ENCODE measurements at places on chromosomes 16 and 17.

GRCh38 chr17:32958418-32958817 is 30.5 kb downstream of the TMEM98 start:
- DNase-seq, result no peak

GRCh38 chr16:15788846-15789239 is 68.0 kb downstream of the MYH11 start:
- no peak for DNase-seq

GRCh38 chr17:74842599-74843351 is 16.9 kb downstream of the GRIN2C start:
- DNase-seq, result peak; percentile 29

DNA sequence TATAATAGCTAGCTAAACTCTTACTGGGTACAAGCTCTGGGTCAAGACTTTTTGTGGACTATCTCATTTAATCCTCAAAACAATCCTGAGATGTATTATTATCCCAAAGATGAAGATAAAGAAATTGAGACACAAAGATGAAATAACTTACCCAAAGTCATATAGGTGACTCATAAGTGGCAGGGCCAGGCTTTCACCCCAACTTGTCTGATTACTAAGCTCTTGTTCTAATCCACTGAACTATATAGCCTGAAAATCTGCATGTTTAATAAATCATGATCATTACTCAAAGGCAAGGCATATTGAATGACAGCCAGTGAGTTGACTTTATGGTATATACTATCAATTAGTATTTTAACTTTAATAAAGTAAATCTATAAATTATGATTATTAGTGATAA is 77.4 kb downstream of the SKAP1 start:
- DNase-seq, result no peak

DNA sequence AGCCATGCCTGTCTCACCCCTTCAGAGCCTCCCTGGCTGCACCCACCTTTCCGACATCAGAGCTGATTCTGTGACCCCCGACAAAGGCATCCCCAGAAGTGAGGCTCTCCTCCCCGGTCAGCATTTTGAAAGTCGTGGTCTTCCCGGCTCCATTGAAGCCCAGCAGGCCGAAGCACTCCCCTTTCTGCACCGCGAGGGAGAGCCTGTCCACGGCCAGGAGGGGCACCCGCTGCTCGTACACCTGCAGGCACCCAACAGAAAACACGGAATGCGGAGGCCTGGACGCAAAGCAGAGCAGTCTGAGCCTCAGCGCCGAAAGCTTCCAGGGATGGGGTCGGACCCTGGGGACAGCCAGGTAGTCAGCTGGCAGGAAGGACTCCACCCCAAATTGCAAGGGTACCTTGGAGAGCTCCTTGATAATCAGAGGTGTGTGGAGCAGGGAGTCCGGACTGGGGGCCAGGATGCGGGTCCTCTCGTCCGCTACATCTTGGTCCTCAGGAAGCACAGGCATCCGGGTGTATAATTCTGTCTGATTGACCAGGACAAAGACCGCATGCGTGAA is 13.1 kb upstream of the RNPS1 start:
- DNase-seq, result no peak

DNA sequence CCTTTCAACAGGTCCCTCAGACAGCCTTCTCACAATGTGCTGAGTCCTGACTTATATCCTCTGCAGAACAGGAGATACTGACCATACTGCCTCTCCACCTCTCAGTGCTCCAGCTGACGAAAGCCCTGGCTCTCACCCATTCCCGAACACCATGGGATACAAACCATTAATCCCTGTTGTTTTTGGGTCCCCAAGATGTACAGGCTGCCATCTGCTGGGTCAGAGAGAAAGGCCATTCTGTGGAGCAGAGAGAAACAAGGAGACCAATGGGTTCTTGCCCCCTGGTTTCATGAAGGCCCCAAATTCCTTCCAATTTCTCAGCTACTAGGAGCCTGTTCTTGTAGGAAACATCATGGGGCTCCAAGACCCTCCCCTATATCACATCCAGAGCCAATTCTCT is 3.0 kb downstream of the ERN2 start:
- DNase-seq, result no peak

GRCh38 chr17:81866440-81867169 is 4.5 kb downstream of the ARHGDIA start:
- DNase-seq, result peak; percentile 26

GRCh38 chr17:76612977-76613851 is 27.6 kb upstream of the ST6GALNAC2 start:
- DNase-seq, result no peak

DNA sequence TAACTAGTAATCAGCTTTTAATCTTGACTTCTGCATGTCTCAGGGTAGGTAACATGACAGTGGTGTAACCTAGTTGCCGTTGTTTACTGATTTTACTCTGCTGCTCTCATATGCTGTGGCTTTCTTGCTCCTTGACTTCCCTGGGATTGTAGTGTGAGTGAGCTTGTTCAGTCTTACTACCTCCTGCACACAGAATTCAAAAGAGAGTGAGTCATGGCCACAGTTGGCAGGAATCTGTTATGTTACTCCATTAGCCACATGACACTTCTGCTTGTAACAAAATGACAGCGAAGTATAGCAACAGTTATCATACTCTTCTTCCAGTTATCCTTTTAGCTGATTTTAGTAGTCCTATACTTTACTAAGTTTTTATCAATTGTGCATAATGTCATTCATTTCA is 18.8 kb downstream of the TNRC6A start:
- no peak for DNase-seq

DNA sequence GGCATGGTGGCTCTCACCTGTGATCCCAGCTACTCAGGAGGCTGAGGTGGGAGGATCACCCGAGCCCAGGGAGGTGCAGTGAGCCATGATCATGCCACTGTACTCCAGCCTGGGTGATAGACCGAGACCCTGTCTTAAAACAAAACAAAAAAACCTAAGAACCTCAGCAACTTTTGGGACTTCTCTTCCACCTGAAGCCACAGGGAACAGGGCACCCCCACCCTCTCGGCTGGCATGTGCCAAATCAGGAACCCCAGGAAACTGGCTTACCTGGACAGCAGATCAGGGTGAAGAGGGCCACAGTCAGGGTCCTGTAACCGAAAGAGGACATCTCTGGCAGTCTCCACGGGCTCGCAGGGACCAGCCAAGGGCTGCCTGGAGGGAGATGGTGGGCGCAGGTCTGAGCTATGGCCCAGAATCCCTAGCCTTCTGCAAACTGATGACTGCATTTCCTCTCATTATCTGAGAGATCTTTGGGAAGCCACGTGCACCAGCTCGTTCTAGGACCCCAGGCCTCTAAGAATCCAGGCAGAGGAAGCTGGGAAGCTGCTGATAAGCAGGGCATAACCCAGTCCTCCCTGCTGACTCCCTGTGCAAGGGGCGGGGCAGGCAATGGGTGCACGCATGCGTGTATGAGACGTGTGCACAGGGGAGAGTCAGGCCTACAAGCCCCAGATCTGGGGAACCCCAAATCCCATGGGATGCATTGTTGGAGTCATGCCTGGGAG is 8.4 kb downstream of the PRR29 start:
- DNase-seq, result no peak

- DNase-seq, result no peak
Measured at GRCh38 chr16:70679671-70680494, 6.0 kb downstream of the MTSS2 start.

GRCh38 chr17:38417210-38417951 is 10.9 kb upstream of the ARHGAP23 start:
- no peak for DNase-seq

DNA sequence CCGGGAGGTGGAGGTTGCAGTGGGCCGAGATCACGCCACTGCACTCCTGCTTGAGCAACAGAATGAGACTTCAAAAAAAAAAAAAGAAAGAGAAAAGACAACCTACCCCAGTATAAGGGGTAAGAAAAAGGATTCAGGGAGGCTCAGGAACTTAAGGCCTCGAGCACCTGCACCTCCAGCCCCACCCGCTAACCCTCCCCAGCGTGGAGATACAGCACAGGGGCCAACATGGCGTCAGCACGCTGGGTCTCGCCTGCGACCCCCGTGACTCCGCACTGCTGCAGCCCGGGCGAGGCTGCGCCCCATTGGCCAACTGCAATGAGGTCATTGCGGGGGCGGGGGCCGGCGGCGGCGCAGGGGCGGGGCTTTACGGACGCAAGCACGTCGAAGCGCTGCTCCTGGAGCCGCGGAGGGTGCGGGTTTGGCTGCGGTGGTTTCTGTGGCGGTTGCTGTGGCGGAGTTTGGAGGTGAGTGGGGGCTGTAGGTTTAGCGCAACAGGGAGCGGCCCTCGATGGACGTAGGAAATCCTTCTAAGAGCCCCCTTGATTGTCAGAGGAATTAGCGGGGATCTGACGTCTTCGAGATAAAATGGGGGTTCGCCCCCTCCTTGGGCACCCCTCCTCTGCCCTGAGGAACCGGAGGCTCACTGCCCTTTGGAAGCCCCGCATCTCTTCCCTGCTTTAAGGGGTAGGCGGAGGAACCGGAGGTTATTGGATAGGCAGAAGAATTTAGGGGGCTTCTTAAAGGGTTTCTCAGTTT is at the start of gene ATP6V0A1:
TSS of gene ATP6V0A1 (plus strand) at position 382 of the 759 bp plus-strand sequence. CDS start 2,017 bp downstream, outside the sequence.
- peak; percentile 88 for DNase-seq

DNA sequence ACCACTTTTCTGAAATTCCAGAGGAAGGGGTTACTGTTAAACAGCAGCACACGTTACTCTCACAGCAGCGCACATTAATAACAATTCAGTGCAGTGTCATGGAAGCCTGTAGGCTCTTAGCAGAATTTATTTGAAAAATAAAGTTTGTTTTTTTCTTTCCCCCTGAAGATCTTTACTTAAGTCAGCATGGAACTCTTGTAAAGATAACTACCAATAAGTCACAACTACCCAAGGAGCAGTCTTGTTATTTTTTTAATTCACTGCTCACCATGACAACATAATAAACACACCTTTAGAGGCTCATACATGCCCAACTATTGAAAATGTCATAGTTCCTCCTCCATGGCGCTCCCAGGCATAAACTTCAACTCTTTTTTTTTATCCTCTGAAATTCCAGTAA is 31.8 kb upstream of the PSMD7 start:
- no peak for DNase-seq

- DNase-seq, result no peak
Measured at GRCh38 chr17:70434536-70435490, 265.5 kb downstream of the KCNJ2 start.

GRCh38 chr17:6455321-6455705 is 11.1 kb downstream of the PIMREG start:
- peak; percentile 67 for DNase-seq

DNA sequence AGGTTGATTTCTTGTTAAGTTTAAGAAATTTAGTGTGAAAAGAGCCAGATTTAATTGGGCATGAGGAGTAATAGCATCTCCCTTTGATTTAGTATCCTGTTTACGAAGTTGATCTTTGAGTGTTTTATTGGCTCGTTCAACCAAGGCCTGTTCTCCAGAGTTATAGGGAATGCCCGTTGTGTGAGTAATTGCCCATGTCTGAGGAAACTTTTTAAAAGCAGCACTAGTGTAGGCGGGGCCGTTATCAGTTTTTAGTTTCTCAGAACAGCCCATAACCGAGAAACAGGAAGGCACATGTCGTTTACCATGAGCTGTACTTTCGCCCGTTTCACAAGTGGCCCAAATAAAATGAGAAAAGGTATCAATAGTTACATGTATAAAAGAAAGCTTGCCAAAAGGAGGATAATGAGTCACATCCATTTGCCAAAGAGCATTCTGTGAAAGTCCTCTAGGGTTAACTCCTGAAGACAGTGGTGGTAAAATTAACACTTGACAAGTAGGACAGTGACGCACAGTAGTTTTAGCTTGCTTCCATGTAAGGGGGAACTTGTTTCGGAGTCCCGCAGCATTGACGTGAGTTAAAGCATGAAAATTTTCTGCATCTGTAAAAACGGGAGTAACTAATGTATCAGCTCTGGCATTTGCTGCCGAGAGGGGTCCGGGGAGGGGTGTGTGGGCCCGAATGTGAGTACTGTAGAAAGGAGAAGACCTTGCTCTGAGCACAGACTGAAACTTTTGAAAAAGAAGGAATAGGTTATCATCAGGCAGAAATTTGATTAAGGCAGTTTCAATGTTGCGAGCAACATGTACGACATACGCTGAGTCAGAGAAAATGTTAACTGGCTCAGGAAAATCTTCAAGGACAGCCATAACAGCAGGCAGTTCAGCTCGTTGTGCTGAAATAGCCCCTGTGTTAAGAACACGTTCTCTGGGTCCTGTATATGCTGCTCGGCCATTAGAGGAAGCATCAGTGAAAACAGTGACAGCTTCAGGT is 18.5 kb upstream of the KCTD5 start:
- DNase-seq, result no peak

DNA sequence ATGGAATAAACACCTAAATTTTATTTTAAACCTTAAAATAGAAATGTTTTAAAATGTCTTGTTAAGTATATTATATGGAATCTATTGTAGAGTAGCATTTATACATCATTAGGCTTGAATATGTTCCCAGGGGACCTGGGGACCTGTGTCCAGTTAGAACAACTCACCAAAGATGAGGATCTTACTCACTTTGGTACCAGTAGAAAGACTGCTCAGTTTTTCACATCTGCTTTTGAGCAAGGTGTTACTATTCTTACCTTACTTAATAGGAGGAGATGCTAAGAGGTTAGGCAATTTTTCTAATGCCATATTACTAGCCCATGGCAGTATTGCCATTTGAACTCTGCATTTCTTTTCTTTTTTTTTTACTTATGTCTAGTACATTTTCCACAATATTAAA is 14.7 kb downstream of the STXBP4 start:
- no peak for DNase-seq

GRCh38 chr17:55487695-55488432 is 23.4 kb downstream of the SMIM36 start:
- DNase-seq, result no peak

GRCh38 chr16:89999831-90000574 is 19.3 kb downstream of the DBNDD1 start:
- no peak for DNase-seq

GRCh38 chr16:50124769-50125168 is 28.3 kb upstream of the TENT4B start:
- DNase-seq, result no peak

DNA sequence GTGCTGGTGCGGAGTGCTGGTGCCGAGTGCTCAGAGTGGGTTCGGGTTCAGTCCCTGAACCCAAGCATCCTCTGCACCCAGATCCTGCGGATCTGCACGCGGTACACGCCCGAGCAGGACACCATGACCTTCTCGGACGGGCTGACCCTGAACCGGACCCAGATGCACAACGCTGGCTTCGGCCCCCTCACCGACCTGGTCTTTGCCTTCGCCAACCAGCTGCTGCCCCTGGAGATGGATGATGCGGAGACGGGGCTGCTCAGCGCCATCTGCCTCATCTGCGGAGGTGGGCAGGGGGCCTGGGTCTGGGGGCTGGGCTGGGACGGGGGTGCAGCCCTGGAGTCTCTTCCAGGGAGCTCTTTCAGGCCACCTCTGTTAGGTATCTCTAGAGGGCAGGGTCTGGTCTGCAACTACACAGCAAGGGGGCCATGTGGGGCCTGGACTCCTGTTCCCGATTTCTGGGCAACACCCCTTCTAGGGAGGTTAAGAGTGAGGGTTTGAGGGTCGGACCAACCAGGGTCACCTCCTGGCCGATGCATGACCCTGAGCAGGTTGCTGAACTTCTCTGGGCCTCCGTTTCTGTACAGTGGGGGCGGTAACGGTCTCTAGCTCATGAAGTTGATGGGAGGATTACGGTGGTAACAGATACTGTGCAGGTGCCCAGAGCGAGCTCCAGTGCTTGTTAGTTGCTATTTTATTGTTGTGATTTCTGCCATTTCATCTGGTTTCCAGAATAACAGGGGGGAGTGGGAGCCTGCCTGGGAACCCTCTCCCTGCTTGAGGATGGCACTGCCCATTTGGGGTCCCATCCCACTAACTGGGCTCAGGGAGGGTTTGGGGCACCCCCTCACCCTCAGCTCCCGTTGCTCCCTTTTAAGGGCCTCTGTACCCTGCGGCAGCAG is 10.1 kb downstream of the GJD3 start:
- DNase-seq, result no peak

- no peak for DNase-seq
Measured at GRCh38 chr16:11677451-11677951, 9.2 kb downstream of the SNN start.

GRCh38 chr17:61897548-61898180 is 30.1 kb downstream of the INTS2 start:
- no peak for DNase-seq

Measured in CD4-positive, alpha-beta T cell treated with Interferon gamma for 1 hour (primary cell).